ELR (cell line): ENCODE measurements at places on chromosomes 16 and 17.
A peak's percentile ranks its signal among the peaks of the same experiment; 100 is the strongest.

DNA sequence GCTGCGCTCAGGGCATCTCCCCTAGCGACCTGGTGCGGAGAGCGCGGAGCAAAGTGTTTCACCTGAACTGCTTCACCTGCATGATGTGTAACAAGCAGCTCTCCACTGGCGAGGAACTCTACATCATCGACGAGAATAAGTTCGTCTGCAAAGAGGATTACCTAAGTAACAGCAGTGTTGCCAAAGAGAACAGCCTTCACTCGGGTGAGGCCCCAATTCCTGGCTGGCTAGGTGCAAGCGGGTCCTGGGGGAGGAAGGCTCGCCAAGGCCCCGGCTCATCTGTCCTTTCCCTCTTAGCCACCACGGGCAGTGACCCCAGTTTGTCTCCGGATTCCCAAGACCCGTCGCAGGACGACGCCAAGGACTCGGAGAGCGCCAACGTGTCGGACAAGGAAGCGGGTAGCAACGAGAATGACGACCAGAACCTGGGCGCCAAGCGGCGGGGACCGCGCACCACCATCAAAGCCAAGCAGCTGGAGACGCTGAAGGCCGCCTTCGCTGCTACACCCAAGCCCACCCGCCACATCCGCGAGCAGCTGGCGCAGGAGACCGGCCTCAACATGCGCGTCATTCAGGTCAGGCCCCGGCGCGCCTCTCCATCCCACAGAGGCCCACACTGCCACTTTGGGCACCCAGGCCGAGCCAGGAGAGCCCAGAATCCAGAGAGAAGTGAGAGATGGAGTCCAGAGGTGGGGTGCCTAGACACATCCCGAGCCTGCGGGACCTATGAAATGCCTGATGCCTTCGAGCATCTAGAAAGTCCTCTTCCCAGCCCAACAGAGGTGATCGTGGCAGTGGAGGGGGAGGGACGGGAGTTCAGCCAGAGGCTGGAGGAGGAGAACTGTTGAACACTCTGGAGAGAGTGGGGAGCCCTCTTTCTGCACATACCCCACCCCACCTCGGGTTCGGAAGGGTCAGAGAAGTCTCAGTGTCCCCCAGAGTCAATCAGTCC is 3.3 kb downstream of the LHX1 start:
- DNase-seq, result no peak

- peak; percentile 79 for DNase-seq
These were observed 40.5 kb downstream of the MYH3 start for GRCh38 chr17:10616502-10617119.

GRCh38 chr17:17391668-17392370 is 85.0 kb upstream of the MED9 start:
- DNase-seq, result no peak

GRCh38 chr16:68079376-68079625 is 5.9 kb upstream of the NFATC3 start:
- DNase-seq, result no peak

DNA sequence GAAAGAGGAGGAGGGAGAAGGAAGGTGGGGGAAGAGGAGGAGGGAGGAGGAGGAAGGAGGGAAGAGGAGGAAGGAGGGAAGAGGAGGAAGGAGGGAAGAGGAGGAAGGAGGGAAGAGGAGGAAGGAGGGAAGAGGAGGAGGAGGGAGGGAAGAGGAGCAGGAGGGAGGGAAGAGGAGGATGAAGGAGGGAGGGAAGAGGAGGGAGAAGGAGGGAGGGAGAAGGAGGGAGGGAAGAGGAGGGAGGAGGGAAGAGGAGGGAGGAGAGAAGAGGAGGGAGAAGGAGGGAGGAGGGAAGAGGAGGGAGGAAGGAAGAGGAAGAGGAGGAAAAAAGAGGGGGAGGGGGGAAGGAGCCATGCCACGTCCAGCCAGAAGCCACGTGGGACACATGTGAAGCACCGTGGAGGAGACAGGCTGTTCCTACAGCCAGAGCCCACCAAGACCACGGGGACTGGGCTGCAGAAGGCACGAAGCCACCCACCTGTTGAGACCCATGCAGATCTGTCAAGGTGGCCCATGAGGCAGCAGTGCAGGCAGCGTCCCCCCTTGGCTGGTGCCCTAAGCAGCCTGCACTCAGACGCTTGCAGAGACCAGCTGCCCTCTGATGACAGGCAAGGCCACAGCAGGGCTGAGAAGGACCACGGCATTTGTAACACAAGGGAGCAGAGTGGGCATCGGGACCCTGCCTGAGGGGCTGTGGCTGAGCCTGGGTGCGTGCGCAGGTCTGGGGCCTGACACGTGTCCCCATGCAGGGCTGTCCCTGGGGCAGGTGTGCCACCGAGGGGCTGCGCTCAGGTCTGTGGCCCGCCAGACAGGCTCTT is 10.3 kb downstream of the NDUFAF8 start:
- DNase-seq, result no peak

DNA sequence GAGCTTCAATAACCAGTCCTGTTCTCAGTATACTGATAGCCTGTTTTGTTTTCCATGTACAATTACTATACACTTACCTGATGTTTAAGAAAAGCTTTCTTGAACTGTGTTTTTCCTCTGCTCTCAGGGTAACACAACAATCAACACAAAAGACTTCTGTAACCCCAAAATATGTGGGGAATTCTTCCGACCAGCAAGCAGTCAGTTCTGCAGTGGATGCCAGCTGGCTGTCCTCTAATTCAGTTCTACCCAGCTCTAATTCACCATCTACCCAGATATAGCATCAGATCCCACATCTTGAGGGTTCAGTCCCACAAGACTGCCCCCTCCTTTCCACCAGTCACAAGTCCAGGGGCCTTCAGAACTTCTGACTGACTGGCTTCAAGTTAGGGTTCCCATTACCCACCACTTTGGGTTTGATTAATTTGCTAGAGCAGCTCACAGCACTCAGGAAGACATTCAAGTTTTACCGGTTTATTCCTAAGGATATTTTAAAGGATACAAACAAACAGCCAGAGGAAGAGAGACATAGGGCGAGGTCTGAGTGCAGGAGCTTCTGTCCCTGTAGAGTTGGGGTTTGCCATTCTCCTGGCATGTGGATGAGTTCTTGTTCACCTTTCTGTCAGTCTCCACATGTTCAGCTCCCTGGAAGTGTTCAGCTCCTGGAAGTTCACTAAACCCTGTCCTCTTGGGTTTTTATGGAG is 178.2 kb downstream of the CHD9 start:
- no peak for DNase-seq
